ENCODE measurements at places on chromosomes 12 and 14.

GRCh38 chr14:98822917-98823316 is 449.1 kb downstream of the BCL11B start:
- no peak for DNase-seq

DNA sequence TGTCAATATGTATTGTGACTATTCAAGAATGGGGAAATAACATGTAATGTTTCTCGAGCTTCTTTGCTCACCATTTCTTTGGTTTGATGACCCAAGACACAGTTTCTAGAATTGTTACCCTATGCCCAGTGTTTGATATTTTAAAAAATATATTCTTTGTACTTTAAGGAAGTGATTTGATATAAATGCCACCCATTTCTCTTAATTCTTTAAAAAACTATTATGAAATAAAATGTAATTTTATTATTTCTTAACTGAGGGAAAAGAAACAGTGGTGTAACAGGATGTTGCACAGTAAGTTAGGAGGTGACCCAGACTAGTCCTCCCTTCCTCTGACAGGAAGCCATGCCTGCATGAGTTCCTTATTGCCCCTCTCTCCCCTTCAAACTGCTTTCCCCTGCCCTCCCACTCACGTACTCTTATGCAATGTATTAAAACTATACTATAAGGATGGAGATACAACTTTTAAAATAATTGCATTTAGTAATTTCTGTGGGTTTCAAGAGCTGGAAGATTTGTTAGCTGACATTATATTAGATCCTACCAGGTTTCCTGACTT is 279.4 kb downstream of the TMTC2 start:
- DNase-seq, result no peak

GRCh38 chr12:97335115-97335514 is 127.5 kb upstream of the RMST start:
- DNase-seq, result no peak

GRCh38 chr12:115060477-115061168 is 376.6 kb upstream of the TBX3 start:
- DNase-seq, result no peak

- DNase-seq, result no peak
Measured at GRCh38 chr14:104803912-104804410, 3.1 kb downstream of the ZBTB42 start.

DNA sequence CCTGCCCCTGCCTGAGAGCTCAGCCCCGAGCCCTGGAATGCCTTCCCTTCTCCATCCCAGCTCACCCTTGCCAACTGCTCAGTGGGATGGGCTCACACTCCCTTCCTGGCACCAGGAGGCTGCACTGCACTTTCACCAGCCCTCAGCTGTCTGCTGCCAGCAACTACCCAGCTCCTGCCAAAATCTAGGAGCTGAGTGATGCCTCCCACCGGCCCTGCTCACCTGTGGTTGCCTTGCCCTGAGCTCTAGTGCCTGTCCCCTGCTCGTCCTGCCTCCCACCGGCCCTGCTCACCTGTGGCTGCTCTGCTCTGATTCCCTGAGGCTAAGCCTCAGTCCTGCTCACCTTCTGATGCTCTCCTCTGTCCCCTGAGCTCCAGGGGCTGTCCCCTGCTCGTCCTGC is 119.8 kb downstream of the TMEM121 start:
- DNase-seq, result no peak

GRCh38 chr14:71448431-71449315 is 483.6 kb upstream of the RGS6 start:
- no peak for DNase-seq

DNA sequence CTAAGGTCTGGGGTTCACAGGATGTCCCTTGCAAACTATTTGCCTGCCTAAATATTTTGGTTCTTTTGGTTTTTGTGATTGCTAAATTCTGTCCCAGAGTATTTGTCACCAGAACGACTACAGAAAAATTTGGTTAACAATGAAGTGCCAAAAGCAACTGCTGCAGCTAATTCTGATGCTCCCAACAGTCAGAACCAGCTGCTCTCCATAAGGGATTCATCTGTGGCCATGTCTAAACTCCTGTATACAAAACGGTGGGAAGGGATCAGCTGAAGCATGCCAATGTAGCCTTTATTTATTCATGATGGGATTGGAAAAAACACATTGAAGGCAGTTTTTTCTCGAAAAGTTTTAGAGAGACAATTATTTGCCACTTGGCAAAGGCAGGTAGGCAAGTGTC is 29.3 kb upstream of the PELI2 start:
- DNase-seq, result no peak

DNA sequence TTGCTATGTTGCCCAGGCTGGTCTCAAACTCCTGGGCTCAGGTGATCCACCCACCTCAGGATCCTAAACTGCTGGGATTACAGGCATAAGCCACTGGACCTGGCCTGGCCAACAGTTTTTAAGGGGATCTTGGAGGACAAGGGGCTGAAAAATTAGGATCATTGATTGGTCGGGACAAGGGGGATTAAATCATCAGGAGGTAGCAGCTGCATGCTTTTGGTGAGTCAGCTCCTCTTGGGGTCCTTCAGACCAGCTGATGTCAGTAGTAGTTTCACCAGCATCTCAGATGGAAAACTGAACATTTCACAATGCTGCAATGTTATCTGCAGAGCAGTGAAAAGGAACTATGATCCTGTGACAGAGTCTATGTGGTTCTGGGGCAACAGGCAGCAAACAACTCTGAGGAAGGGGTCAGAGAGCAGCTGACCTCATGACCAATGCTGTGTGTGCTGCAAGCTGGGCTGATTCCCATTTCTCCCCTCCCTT is 6.3 kb downstream of the LRRC74A start:
- DNase-seq, result peak; percentile 70

GRCh38 chr14:50123062-50123461 is 6.7 kb upstream of the VCPKMT start:
- DNase-seq, result no peak

GRCh38 chr12:54859502-54859901 is 5.2 kb downstream of the MUCL1 start:
- DNase-seq, result no peak

DNA sequence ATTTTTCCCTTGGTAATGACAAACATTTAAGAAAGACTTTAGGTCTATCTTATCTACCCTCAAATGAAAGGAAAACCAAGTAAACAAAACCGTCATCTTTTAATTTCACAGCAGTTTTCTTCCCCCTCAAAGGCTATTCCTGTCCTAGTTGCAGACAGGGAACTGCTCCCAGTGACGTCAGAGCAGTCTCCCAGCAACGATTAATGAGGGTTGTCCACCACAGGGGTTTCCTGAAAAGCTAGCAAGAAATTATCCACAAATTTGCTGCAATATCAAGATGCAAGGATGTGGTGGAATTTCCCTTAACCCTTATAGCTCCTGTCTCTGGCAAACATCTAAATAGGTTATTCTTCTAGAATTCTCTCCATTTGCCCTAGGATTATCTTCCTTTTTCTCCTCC is 89.1 kb upstream of the STAC3 start:
- peak; percentile 47 for DNase-seq

DNA sequence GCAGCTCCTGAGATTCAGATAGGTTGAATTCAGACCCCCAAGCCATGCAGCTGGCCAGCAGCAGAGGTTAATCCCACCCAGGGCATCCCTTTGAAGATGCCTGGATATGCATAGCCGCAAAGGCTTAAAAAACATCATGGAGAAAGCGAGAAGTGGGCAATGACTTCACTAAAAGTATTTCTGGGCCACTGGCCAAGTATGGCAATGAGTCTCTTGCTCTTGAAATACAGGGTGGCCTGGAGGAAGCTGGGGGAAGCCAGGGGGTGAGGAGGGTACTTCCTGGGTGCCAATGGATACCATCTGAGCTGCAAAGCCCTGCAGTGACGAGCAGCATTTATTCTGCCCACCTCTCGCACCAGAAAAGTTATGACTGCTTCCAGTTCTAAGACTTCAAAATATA is 539.3 kb upstream of the TBX3 start:
- no peak for DNase-seq

DNA sequence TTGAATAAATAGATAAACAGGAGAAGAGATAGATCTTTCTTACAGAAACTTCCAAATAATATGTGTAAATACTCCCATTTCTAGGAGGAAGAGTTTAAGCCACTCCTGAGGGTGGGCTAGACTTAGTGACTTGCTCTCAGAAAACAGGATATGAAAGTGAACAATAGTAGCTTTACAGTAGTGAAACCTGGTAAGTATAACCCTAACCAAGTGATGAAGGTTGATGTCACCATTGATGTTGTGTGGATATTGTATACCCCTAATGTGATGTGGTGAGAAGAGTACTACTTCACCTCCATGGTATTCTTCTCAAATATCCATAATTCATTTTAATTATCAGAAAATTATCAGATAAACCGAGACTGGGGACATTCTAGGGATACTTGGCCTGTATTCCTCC is 20.9 kb downstream of the AKAP6 start:
- no peak for DNase-seq

DNA sequence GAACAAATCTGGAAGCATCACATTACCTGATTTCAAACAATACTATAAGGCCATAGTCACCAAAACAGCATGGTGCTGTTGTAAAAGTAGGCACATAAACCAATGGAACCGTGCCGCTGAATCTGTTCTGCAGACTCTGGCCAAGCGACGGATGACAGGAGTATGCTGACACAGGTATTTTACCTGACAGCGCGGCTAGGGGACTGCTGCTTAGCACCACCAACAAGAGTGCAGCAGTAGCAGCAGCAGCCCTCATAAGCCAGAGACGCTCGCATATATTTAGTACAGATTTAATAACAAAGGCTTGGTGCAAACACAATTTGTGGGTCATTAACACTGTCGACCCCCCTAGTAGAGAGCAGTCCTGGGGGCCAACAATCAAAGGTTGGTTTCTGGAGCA is 677.6 kb upstream of the LMO3 start:
- no peak for DNase-seq

DNA sequence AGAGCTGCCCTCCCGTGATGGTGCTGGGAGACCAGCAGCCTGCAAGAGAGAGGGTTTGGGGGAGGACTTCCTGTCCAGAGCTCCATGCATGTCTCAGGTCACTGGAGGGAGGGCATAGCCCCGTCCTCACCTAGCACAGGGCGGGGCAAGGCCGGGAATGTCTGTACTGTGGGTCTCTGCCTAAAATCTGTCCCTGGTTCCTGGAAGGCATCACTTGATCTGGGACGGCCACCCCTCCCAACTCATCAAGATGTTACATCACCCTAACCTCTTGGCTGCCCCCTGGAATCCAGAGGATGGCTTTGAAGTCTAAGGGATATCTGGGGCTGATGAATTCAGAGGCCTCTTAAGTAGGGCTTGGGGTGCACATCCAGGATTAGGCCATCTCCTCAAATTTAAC is 37.0 kb upstream of the MEG3 start:
- DNase-seq, result no peak

DNA sequence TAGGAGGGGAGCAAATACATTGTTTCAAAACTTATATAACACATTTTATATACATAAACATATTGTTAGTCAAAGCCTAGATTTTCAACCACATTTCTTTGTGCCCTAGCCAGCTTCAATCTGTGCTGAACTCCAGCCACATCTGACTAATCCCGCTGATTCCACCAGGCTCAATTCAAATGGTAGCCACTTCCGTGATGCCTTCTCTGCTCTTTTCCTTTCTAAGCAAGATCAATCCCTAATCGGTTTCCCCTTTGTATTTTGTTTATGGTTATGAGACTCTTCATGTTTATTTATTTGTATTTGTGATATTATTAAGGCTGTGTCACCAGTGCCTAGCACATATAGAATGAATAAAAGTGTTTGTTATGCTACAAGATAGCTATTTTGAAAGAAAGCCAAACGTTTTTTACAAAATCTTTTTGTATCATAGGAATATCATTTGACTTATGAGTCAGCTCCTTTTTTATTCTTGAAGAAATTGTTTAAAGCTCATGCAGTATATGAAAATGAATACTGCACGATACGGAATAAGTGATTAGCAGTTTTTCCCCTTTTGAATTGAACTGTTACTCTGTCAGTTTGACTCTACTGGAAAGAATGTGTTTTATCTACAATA is 110.2 kb downstream of the PLEKHA5 start:
- peak; percentile 60 for DNase-seq

- DNase-seq, result no peak
Measured at GRCh38 chr14:100649173-100649519, 61.9 kb upstream of the BEGAIN start.

All from LHCN-M2 (cell line).